ENCODE measurements at places on chromosomes 6 and 20.

- DNase-seq = no peak
Measured at GRCh38 chr6:157560691-157561413, 179.9 kb downstream of the ZDHHC14 start.

- DNase-seq = no peak
Measured at GRCh38 chr20:43789593-43789992, 62.8 kb upstream of the GTSF1L start.

DNA sequence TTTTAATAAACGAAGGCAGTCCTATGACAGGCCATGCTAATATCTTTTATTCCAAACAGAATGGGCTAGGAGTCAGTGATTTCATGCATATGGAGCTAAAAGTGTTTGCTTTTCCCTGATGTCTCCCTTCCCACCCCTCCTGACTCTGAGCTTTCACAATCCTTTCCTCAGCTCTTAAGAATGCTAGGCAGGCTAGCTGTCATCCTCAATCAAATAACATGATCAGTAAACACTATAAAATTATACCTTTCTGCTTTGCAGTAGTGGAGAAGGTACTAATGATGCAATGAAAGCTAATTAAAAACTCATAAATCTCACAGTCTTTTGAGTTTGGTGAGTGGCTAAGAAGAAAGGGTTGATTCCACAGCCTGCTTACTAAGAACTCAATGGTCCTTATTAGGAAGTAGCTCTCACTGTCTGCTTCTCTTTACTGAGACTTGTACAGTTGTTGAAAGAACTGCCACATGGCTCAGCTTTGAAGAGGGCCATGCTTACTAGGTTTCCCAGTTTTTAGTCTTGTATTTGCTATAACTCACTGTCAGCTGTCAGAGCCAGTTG is 250.9 kb upstream of the JAG1 start:
- no peak for DNase-seq

- DNase-seq = no peak
Measured at GRCh38 chr6:49692534-49692933, 20.8 kb downstream of the CRISP2 start.

GRCh38 chr6:36633915-36634314 is 39.8 kb downstream of the SRSF3 start:
- no peak for DNase-seq

- DNase-seq = no peak
Measured at GRCh38 chr6:137352859-137353258, 133.7 kb upstream of the IFNGR1 start.

DNA sequence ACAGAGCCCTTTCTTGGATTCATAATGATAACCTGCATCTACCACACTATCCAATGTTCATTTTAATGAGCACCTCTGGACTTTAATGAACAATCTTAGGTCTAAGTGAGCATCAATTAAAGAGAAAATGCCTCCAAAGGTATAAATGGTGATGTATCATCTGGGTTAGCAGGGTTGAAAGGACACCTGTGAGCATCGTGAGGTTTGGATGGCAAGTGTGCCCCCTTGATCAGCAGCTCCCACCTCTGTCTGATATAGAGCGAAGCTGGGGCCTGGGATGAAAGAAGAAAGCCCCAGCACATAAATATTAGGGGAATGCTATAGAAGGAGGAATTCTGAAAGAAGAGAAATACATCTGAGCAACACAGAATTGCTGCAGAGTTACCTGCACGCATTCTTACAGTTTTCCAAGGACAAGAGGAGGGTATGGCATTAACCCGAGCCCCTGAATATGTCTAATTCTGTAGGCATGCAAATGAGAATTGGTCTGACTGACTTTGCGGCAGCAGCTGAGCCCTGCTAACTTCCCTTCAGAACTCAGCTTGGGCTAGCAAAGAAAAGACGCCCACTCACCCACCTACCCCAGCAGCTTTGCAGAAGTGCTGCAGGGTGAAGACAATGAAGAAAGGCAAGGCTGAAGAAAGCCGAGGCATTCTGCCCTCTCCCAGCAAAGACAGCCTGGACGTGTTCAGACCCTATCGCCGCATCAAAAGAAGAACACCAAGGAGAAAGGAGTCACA is 136.2 kb downstream of the GMPR start:
- no peak for DNase-seq

GRCh38 chr6:4853349-4853748 is 77.1 kb downstream of the CDYL start:
- DNase-seq = no peak

DNA sequence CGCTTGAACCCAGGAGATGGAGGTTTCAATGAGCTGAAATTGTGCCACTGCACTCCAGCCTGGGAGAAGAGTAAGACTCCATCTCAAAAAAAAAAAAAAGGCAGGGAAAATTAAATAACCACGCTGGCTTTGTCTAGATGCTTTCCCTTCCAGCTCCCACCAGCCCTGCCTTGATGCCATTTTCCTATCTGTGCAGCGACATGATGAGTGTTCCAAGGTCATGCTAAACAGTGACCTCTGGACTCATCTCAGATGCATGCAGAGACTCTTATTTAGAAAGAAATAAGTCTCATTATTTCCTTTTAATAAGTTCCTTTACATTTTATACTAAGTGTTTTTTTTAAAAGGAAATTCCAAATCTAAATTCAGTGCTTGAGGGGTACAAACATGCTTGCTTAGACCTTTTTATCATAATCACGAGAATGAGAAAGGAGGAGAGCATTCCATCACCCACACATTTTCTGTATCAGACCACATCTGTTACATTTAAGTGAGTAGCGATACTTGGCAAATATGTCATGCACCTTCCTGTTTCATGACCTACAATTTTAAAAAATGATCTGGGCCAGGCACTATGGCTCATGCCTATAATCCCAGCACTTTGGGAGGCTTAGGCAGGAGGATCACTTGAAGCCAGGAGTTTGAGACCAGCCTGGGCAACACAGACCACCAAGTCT is 101.1 kb upstream of the RREB1 start:
- DNase-seq = no peak

GRCh38 chr20:58655328-58656107 is 4.4 kb downstream of the STX16 start:
- DNase-seq = no peak

DNA sequence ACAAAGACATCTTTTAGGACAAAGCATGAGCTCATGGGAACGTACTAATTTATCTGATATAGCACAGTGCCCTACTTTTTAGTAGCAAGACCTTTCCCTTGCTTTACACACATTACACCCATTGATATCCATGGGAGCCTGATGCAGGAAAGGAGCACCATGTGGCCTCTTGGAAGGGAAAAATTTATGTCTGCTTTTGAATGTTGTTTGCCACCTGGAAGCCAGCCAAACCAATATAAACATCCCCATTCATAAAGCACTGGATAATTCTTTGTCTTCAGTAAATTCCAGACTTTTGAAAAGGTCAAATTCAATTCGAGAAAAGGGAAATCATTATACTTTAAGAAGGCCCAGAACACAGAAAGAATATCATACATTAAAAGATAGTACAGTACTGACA is 152.3 kb upstream of the BEND6 start:
- DNase-seq = no peak

DNA sequence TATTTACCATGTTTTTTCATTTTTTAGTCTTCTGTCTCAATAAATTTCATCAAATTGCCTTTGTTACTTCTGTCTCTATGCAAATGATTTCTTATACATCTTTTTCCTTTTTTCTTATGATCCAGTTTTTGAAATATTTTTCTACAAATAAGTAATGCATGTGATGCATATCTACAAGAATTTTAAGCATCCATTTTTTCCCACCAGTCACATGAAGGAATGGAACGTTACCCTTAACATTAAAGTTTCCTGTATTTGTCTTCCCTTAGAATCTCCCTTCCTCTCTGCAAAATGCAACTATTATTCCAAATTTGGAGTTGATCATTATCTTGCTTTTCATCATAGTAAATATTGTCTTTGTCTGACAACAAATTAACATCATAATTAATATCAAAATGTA is 35.5 kb downstream of the PSMB9 start:
- no peak for DNase-seq
